Pericardium fibroblast (primary cell): ENCODE measurements at places on chromosomes 7 and 10. TPM values are rescaled to one million over a fixed set of nuclear protein-coding genes. Genes with fewer than 3 reads are reported as not detected.

ZNF239 gene
- 1.2 and 4.3 TPM in 2 replicates for total RNA-seq

LIPN gene
- total RNA-seq, result not detected in 2 replicates

ALOX5 gene
- total RNA-seq, result not detected in 2 replicates

ARL4A gene
- 18.6 and 26.7 TPM in 2 replicates for total RNA-seq

NXPH1 gene
- total RNA-seq, result not detected in 2 replicates

GPR26 gene
- not detected in 2 replicates for total RNA-seq

CLDN3 gene
- not detected in 2 replicates for total RNA-seq

PGAM2 gene
- 0.26 and 0.47 TPM in 2 replicates for total RNA-seq

LRRC4 gene
- 0.09 and 0.12 TPM in 2 replicates for total RNA-seq
